ENCODE measurements at places on chromosomes 11 and 22.

DNA sequence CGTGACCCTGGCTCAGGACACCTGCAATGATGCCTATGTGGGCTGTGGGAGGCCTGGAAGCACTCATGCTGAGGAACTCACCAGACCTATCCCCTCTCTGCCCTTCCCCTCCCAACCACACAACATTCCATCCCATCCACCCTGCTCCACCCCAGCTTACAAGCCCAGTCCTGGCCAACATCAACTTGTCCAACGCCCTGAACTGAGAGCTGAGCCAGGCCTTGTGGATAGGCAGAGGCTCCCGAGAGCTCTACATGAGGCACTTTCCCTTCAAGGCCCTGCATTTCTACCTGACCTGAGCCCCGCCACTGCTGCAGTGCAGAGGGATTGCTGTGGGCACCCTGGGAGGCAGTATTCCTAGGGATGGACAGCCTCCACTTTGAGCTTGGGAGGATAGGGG is 112.4 kb downstream of the PDE2A start:
- no peak for DNase-seq

- peak; percentile 43 for DNase-seq
Observed at GRCh38 chr11:32366666-32367065, 68.7 kb downstream of the WT1 start.

DNA sequence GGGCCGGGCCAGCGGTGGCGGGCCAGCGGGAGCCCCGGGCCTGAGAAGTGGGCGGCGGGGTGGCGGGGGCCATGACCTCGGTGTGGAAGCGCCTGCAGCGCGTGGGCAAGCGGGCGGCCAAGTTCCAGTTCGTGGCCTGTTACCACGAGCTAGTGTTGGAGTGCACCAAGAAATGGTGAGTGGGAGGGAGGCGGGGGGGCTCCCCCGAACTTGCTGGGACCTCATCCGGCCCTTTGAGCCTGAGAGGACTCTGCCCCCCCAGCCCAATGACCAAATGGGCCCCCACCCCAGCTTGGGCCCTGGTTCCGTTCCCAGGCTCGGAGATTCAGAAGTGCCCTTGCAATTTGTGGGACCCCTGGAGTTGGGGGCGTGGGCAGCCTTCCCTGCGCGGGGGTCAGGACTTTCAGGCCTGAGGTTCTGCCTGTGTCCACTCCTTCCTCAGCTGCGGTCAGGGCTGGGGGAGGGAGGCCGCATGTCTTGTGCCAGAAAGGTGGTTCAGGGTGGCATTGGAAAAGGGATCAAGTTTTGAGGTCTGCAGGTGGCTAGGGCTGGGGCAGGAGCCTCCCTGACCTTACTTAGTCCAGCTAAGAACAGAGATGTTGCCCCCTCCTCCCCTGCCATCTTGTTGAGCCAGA is 496 bp downstream of the EHBP1L1 start:
- DNase-seq, result no peak

DNA sequence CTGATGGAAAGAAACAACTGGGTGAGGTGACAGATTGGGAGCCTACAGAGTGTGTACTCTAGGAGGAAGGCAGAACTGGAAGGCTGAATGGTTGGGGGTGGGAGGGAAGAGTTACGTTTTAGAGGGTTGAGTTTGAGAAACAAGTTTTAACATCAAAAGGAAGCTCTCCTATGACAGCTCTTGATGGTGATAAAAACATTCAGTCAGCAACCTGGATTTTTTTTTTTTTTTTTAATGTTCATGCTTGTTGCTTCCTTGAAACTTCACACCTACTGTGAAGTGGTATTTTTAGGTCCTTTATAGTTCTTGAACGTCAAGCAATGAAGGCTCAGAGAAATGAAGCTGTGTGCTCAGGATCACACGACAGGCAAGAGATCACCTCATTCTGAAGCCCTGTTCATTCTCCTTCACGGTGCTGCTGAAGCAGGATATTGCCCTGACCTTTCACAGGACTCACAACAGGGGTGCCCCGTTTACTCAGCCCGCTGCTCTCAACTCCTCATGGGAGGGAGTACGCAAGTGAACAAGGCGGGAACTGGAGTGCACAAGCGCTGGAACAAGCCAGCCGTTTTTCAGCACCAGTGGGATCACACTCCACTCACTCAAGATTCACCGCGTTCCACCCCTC is 1.6 kb upstream of the TMEM109 start:
- no peak for DNase-seq

GRCh38 chr11:67167719-67168118 is 48.7 kb downstream of the KDM2A start:
- DNase-seq, result no peak

Data from urothelium cell line (cell line).